ENCODE measurements at places on chromosomes 11 and 22.

DNA sequence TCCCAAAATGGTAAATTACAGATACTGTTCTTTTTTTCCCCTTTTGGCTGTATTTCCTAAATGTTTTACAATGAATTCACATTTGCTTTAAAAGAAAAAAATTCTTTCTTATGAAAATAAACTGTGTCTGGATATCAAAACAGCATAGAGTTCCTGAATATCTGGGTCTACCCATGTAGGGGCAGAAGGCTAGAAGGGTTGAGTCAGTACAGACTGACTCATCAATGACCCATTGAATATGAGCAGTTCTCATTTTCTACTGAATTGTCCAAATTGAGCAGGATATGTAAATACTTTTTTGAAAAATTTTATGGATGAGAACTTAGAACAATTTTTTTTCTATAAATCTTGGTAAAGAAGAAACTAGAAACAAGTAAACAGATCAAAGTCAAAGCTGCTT is 16.3 kb upstream of the C11orf87 start:
- DNase-seq: no peak

DNA sequence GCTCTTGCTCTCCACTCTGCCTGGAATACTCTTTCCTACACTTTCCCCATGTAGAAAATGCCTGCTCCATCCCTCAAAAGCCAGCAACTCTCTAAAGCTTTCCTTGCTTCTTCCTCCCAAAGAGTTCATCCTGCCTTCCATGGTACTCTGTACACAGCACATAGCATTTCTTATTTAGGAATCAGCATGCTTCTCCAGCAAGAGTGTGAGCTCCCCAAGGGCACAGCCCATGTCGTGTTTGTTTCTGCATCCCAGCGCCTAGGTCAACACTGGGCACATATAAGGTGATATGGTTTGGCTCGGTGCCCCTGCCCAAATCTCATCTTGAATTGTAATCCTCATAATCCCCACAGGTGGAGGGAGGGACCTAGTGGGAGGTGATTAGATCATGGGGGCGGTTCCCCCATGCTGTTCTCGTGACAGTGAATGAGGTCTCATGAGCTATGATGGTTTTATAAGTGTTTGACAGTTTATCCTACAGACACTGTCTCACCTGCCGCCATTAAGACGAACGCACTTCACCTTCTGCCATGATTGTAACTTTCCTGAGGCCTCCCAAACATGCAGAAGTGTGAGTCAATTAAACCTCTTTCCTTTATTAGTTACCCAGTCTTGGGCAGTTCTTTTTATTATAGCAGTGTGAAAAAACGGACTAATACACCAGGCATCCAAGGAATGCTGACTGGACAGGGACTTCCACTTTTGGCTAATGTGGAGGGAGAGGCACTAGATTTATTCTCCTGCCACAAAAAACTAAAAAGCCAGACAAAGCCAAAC is 8.2 kb downstream of the VPS37C start:
- no peak for DNase-seq

GRCh38 chr11:32561835-32562234 is 21.8 kb upstream of the EIF3M start:
- DNase-seq: no peak

GRCh38 chr11:128763224-128763623 is 69.4 kb downstream of the FLI1 start:
- DNase-seq: no peak

- no peak for DNase-seq
Measured at GRCh38 chr11:9639985-9640384, 23.9 kb upstream of the SWAP70 start.

DNA sequence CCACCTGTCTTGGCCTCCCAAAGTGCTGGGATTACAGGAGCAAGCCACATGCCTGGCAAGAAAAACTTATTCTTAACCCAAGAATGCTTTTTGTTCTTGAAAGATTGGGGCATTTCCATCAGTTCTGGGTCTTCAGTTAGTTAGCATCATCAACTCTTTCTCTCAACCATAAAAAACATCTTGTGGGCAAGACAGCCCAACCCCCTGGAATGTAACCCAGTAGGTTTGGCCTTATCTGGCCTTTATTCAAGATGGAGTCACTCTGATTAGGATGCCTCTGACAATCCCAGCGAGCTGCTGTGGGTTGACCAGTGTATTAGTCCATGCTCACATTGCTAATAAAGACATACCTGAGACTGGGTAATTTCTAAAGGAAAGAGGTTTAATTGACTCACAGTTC is 9.2 kb upstream of the TPCN2 start:
- no peak for DNase-seq

GRCh38 chr22:35458547-35459422 is 58.8 kb downstream of the MCM5 start:
- no peak for DNase-seq

GRCh38 chr11:1916986-1917522 is 2.4 kb upstream of the TNNT3 start:
- DNase-seq: no peak

DNA sequence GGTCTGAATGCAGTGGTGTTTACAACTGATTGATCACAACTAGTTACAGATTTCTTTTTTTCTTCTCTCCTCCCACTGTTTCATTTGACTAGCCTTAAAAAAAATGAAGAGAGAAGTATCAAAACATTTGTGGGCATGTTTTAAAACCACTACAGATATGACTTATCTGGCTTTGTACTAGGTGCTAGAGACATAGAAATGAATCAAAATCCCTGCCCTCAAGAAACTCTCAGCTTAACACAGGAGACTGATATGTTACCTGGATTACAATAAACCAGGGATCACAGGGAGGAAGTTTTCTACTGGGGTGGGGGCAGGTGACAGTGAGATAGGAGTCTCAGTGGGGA is 25.2 kb upstream of the CTR9 start:
- DNase-seq: no peak

- no peak for DNase-seq
Measured at GRCh38 chr11:90341986-90342385, 119.1 kb upstream of the CHORDC1 start.

DNA sequence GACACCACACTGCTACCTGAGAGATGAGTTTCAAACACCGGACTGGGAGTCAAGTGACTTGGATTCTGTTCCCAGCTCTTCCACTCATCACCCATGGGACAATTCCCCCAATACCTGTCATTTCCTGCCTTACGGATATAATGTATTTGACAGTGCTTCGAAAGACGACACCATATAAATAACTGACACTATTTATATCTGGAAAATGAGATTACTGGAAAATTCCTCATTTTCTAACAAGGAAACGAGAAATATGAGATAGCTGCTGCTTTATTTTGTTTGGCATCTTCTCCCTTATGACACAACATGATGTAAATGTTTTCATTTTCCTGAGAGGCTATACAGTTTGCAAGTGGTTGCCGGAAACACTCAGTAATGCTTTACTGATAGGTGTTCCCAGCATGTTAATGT is 8.6 kb downstream of the HSCB start:
- no peak for DNase-seq

GRCh38 chr11:26994631-26995095 is 751 bp downstream of the FIBIN start:
- no peak for DNase-seq

DNA sequence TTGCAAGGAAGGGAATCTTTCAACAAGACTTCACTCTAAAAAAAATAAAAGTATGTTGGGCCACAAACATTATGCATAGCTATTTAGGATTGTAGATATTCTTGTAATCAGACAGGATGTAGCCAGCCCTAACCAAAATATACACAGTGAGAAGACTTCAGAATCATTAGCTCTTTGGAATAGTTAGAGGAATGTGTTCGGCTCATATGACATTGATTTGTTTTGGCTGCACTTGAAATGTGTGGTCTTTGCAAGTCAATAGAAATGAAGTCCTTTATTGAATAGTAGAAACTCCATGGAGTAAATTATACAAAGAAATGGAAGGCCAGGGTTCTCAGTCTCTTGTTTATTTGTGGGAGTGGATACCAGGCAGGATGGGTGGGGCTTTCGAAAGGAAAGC is 692.1 kb downstream of the NTM start:
- no peak for DNase-seq

DNA sequence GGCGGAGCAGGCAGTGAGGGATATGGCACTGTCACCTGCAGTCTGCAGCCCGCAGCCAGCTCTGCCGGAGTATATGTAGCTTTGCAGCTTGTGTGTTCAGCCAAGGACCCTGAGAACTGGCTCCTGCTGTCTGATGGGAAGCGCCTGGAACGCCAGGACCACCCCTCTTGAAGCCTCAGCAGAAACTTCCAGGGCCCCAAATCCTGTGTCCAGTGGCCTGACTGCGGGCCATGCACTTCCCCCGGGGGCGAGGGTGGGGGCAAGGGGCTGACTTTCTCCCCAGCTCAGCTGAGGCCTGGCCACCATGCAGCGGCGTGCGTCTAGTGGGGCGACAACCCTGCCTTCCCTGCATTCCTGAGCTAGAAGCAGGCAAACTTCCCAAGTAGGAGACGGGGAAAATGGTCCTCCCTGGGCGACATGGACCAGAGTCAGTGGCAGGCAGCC is 32.3 kb downstream of the PISD start:
- no peak for DNase-seq

DNA sequence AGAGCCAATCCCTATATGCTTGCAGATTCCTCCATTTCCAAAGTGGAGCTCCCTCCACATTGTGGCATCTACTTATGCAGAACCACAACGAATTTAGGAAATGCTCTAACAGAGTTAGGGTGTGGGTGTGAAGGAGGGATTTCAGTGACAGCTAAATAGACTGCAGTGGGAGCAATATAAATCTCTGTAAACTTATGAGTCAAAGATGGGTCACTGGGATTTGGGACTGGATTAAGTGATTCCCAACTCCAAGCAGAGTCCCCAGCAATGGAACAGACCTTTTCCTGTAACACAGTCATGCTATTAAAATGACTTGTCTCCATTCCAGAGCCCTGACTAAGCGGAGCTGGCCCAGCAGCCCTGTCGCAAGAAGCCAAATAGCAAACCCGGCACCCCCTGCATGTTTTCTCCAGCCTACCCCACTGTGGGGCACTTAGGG is 36.6 kb downstream of the RPL27A start:
- DNase-seq: no peak

DNA sequence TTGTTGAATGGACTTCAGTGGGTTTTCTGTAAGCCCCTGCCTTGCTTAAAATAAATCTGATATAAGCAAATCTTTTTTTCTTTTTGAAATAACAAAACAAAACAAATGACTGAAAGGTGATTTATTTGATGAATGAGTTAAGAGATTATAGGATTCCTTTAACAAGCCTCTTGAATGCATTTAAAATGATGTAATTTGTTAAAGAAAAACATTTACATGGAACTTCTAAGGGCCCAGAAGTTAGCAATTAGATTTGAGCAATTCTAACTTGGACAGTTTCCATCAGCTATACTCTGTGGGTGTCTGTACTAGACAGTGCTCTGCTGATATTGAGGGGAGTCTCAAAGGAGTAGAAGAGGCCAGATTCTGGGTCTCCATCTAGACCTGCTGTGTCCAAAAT is 143.5 kb upstream of the RAG2 start:
- no peak for DNase-seq

DNA sequence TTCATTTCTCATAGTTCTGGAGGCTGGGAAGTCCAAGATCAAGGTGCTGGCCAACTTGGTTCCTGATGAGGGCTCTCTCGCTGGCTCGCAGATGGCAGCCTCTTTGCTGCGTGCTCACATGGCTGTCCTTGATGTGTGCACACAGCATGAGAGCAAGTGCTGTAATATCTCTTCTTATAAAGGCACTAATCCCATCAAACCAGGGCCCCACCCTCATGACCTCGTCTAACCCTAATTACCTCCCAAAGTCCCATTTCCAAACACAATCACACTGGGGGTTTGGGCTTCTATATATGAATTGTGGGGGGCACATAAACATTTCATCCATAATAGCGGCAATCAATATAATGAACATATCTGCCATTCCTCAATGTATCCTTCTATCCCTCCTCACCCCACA is 1062.1 kb downstream of the BRD1 start:
- no peak for DNase-seq

DNA sequence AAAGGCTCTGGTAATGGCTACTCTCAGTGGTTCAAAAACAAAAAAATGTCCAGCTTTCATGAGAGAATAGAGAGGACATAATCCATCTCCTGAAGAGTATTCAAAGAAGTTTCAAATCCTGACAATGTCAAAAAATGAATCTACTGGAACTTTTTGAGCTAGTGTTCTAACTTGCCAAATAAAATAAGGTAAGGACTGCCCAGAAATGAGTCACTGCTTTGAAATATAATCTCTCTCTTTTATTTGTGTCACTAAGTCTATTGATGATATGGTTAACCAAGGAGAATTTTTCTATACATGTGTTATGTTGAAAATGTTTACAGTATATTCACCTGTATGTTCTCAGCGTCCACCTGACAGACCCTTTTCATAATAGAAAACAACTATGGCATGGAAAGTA is 3.4 kb downstream of the GUCY1A2 start:
- DNase-seq: no peak

DNA sequence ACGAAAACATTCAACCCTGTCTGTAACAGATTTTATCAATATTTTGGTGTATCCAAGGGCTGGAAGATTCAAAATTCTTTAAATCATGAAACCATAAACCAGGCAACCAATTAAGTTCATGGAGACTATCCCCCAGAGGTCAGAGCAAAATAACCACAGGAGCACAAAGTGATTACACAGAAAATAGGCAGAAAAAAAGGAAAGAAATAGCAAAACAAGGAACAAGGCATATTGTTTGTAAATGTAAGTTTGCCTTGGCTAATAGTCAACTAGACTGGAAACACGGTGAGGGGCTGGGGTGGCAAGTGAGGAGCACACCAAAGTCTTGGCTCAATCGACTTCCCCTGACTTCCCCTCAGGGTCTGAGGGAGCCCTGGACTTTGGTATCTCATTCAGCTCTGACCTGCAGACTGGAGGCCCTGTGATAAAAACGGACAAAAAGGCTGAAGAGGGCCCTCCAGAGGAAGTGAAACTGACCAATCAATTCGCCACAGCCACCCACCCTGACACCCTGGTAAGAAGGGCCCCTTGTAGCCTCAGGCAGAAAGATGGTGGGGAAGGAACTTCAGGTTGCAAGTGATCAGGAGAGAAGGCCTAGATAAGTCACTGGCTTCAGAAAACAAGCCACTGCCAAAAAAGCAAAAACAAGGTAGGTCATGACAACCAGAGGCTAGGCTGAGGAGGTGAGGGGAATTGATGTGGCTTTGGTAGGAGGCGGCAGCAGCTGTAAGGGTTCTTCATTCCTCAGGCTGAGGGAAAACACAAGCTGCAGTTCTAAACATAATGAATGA is 1.8 kb downstream of the SIK3 start:
- peak; percentile 44 for DNase-seq

All from activated CD4-positive, alpha-beta T cell treated with anti-CD3 and anti-CD28 coated beads, Interleukin-2, amount 50 U/mL, for 1 hour (primary cell).